ENCODE measurements at places on chromosomes 12 and 14. TPM values are rescaled to one million over a fixed set of nuclear protein-coding genes. Genes with fewer than 3 reads are reported as not detected.

Gene PTPRQ
- total RNA-seq: 1.3 TPM

GRCh38 chr14:83004456-83005006 is 1470.9 kb upstream of the SEL1L start:
- no peak for DNase-seq

DNA sequence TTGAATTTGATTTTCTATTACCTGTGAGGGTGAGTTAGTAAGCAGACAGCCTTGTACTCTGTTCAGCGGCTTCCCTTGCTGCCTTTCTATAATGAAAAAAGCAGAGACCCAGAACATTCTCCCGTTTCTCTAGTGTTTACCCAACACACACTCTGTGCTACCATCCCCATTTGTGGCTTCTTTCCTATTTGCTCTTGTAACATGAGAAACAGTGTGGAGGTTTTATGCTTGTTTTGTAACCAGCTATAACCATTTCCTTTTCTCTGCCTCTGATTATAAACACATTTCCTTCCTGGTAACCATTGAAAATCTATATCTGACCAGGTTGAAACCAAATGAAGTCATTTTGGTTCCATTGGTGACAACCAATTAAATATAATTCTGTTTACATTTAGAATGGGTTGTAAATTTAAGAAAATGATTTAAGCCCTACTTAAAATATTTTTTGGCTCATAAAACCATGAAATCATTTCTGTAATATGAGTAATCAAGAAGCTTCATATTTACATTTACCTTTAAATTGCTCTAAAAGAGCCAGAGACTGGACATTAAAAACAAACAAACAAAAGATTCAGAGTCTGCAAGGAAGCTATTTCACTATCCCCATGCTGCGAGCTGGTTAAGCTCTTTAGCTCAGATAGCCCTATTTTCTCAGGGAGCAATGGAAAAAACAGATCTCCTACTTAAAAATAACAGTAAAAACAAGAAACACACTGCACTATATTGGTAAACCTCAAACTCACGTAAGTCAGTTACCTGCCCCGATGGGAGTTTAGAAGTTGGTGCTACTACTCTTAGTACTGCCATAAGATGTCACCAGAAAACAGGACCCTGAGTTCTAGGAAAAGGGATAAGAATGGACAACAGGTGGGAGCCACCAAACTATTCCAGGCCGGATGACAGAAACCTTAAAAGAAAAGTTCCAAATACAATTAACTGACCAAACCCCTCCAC is 206.5 kb upstream of the EEA1 start:
- peak; percentile 71 for DNase-seq

GRCh38 chr14:92538412-92538985 is 24.9 kb downstream of the RIN3 start:
- DNase-seq: no peak

Gene LTB4R
- total RNA-seq: 1.0 TPM

- no peak for DNase-seq
Measured at GRCh38 chr14:100336618-100337530, 13.7 kb downstream of the SLC25A47 start.

Gene BBS10
- 31.0 TPM for total RNA-seq

- no peak for DNase-seq
Measured at GRCh38 chr12:71197460-71197859, 39.7 kb upstream of the TSPAN8 start.

GRCh38 chr12:92717202-92717601 is 14.4 kb downstream of the PLEKHG7 start:
- peak; percentile 85 for DNase-seq

Gene USP44
- 27.4 TPM for total RNA-seq

GRCh38 chr12:1847411-1847810 is 27.0 kb downstream of the LRTM2 start:
- no peak for DNase-seq

Gene TAS2R20
- 2.1 TPM for total RNA-seq

Gene CLEC6A
- not detected for total RNA-seq

DNA sequence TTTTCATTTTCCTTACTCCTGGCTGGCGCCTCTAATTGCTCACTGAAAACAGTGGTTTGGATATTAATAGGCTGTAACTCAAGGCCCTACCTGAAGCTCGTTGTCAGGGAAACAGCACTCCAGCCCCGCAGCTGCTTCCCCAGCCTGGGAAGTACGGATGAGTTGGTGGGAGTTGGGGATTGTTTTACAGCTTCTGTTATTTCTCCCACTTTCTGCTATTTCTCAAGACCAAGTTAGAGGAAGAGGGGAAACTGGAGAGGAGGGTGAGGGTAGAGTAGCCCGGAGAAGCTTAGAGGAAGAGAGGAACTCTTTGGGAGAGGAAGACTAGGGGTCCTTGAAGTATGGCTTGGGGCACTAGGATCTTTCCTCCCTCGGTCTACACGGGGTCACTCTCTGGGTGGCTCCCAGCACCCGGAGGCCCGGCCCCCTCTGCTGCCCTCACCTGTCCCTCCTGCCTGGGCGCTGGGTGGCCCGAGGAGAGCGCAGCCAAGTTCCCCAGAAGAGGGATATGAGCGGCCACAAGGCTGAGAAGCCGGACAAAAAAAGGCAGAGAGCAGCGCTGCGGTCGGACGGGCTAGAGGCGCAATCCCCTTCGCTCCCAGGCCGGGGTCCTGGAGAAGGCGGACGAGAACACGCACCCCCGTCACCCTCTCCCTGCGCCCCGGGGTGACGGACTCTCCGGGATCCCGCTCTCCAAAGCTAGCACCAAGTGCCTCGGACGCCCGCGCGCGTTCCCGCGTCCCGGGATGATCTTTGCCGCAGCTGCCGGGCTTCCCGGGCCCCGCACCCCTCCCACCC is 671 bp downstream of the SPTB start:
- DNase-seq: no peak

DNA sequence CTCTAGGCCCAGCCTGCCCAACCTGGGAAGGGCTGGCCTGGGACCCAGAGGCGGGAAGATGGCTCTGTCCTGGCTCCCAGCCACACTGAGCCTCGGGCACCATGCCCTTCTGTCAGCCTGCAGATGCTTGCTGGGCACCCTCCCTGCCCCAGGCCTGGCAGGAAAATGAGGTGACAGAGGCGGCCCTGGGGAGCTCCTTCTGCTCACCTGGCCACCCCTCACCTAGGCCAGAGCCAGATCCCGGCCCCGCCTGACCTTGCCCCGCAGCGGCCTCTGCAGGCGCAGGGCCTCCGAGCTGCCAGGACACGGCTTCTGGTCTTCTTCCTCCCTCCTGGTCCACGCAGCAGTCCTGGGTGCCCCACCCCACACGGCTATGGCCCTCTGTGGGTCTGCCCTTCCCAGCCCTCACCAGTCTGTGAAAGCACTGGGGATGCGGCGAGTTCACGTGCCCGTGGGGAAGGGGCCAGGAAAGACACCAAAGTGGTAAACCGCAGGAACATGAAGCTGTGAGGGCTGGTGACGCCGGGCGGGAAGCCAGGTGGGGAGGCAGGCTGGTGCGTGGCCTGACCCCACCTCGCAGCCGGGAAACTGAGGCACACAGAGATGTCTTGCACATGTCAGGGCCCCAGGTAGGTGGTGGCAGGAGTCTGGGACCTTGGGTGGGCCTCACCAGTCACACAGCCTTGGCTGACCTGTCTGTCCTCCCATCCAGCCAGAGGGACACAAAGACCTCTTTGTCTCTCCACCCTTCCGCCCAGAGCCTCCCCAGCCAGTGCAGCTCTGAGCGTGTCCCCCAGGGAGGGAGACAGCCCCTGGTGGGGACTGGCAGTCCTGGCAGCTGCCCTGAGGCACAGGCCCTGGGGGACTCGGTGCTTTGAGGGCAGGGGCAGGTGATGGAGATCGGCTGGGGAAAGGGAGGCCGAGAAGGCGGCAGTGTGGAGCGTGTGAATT is 12.8 kb downstream of the BAG5 start:
- no peak for DNase-seq

- no peak for DNase-seq
Measured at GRCh38 chr12:130573766-130574165, 142.3 kb downstream of the RIMBP2 start.

Gene KCNK13
- not detected for total RNA-seq

Gene WNT1
- total RNA-seq: not detected

DNA sequence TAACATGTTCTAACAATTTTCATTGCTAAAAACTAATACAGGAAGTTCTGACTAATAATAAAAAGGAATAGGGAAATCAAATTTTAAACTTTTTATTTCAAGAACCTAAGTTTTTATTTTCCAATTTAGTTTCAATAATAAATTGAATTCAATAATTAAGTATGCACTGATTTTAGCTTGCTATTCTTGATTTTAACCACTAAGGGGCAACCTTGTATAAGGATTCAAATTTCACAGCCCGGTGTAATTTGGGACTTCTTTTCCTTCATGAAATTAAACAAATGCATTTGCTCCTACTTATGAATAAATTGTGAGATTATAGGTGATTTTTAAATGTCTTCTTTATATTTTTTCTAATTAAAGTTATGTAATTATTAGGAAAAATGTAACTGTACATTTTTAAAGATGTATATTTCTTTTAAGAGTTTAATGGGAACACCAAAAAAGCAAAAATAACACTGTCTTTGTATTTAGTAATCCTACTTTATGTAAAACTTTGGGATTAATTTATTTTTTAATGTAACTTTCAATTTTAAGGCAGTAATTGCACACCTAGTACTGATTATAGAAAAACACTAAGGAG is 241.4 kb upstream of the PDZRN4 start:
- peak; percentile 27 for DNase-seq

Gene EML5
- total RNA-seq: 0.66 TPM

GRCh38 chr14:73124180-73124894 is 12.0 kb upstream of the PSEN1 start:
- no peak for DNase-seq

Gene KRT78
- not detected for total RNA-seq

GRCh38 chr12:63294327-63294632 is 143.3 kb upstream of the AVPR1A start:
- DNase-seq: peak; percentile 82

GRCh38 chr12:105706321-105706972 is 376.0 kb downstream of the C12orf75 start:
- DNase-seq: peak; percentile 66

DNA sequence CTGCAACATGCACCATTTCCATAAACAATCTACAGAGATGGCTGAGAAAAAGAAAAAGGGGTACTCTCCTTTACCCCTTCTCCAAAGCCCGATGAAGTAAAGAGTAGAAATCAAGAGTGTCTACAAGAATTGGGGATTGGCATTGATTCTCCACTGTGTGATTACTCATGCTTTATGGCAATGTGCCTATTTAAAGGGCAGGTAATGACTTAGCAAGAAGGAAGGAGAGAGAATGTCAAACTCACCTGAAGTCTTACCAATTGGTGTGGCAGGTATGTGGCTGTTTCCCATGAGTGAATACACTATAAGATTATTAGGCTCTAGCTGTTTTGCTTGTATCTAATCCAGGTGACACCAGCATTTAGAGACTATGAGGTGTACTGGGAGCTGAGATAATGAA is 275.3 kb downstream of the CCER1 start:
- DNase-seq: no peak

Gene MYO1H
- total RNA-seq: not detected

GRCh38 chr12:16610001-16610585 is 4.1 kb upstream of the LMO3 start:
- no peak for DNase-seq

GRCh38 chr12:1429980-1430379 is 164.4 kb downstream of the FBXL14 start:
- peak; percentile 87 for DNase-seq

DNA sequence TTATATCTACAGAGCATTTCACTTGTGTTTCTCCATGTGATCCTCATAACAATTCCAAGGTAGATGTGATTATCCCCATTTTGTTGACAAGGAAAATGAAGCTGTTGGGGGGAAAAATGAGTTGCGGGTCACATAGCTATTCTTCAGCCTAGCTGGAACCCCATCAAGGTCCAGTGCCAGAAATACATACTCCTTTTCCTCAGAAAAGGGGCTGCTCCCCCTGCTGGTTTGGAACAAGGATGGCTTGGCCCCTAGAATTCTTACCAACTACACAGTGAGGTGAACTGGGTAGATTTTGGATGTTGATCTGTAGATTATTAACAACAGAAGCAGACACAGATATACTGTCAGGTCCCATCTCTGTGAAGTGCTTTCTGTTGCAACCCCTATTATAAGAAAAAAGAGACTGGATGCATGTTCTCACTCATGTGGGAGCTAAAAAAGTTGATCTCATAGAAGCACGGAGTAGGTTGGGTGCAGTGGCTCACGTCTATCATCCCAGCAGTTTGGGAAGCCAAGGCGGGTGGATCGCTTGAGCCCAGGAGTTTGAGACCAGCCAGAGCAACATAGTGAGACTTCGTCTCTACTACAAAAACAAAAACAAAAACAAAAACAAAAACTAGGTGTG is 8.9 kb downstream of the IKZF4 start:
- peak; percentile 76 for DNase-seq

DNA sequence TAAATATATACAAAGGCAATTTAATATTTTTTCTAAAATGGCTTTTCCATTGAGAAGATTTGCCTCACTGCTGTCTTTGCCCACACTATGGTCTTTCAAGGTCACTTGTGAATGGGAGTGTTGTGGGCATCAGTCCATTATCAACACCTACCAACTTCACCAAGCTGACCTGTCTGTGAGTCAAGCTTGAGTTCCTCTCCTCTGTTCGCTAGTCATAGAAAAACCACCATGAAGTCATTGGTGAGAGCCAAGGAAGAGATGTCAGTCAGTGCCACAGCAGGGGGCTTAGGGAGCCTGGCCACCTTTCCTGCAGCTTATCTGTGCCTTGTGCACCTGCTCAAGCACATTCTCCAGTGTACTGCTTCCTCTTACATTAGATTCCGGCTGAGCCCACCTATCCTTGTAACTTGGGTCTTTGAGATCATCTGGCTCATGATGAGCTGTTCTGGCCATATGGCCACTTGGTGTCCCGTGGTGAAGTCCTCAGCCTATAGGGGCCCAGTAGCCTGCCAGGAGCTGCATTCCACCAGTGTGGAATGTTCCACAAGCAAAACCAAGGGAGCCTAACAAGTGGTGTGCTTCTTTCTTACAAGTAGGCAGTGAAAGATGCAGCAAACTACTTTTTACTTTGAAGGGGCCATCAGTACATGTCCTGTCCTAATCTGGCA is 80.8 kb upstream of the C12orf71 start:
- DNase-seq: peak; percentile 81

DNA sequence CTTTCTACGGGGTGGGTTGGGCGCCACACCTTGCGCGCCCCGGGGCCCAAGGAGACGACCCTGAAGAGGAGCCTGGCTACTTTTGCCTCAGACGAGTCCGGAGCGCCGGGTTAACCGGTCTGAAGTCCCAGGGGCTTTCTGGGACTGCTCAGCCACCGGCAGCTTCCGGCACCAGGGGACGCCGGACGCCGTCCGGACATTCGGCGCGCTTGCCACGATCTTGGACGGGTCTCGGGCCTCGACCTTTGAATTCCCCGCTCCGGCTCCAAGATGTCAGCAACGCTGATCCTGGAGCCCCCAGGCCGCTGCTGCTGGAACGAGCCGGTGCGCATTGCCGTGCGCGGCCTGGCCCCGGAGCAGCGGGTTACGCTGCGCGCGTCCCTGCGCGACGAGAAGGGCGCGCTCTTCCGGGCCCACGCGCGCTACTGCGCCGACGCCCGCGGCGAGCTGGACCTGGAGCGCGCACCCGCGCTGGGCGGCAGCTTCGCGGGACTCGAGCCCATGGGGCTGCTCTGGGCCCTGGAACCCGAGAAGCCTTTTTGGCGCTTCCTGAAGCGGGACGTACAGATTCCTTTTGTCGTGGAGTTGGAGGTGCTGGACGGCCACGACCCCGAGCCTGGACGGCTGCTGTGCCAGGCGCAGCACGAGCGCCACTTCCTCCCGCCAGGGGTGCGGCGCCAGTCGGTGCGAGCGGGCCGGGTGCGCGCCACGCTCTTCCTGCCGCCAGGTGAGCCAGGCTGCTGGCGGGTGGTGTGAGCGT is at the start of gene ACOT4:
Gene ACOT4 (plus strand): TSS at position 184 of the 760 bp plus-strand sequence. CDS start 87 bp downstream, at position 271.
- DNase-seq: peak; percentile 15

Gene LDHB
- 628 TPM for total RNA-seq

GRCh38 chr14:47022721-47023120 is 371.1 kb upstream of the RPL10L start:
- DNase-seq: no peak

Gene NCKAP5L
- total RNA-seq: 14.2 TPM

Gene OR4K5
- total RNA-seq: not detected
